ENCODE measurements at places on chromosomes 2 and 18.

- DNase-seq = no peak
Measured at GRCh38 chr18:3830604-3831003, 380.6 kb downstream of the TGIF1 start.

- DNase-seq = no peak
Measured at GRCh38 chr2:163062524-163062923, 224.0 kb upstream of the KCNH7 start.

- no peak for DNase-seq
Measured at GRCh38 chr2:220510668-220511067, 883.2 kb downstream of the SLC4A3 start.

GRCh38 chr2:178109813-178110212, 2.4 kb upstream of the RBM45 start:
- no peak for DNase-seq

- no peak for DNase-seq
Measured at GRCh38 chr2:219418155-219419011, at the start of gene DES. Gene DES (plus strand): TSS chr2:219418377. CDS start chr2:219418463, 86 bp downstream.

DNA sequence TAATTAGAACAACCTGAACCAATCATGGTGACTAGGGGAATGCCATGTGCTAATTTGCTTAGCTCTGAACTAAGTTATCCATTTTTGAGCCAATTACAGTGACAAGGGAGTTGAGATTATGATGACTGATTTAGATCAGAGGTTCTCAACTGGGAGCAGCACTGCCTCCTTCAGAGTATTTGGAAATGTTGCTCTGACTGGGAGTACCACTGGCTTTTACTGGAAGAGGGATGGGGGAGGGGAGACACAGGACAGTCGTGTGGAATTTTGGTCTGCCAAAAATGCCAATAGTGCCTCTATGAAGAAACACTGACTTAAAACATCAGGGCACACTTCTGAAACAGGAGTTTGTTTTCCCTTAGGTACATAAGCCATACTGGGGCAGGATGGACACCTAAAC, 48.1 kb upstream of the VPS54 start:
- no peak for DNase-seq

DNA sequence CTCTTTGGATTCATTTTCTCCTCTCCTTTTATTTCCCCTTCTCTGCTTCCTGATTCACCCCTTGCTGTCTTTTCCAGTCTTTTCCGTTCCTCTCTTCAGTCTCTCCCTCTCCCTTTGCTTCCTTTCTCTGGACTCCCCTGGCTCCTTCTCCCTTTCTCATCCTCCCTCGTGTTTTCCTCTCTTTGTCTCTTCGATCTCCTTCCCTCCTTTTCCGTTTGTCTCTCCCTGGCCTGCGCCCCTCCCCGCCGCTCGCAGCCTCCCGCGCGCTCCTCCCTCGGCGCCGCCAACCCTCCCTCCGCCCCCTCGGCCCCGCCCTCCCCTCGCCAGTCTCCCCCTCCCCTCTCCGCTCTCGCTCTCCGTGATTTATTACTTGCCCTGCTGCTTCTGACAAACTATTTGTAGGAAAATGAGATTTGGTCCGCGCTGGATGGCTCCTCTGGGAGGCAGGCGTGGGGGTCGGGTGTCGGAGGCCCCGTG, 46.0 kb upstream of the PAX8 start:
- DNase-seq = peak; percentile 16

- no peak for DNase-seq
Measured at GRCh38 chr2:20541294-20541640, 94.4 kb downstream of the RHOB start.

- DNase-seq = no peak
Measured at GRCh38 chr2:54209379-54209778, 46.6 kb downstream of the TSPYL6 start.

- DNase-seq = no peak
Measured at GRCh38 chr2:48733067-48733503, 22.4 kb downstream of the LHCGR start.

GRCh38 chr2:137254052-137254451, 488.7 kb downstream of the THSD7B start:
- no peak for DNase-seq

- no peak for DNase-seq
Measured at GRCh38 chr2:7034303-7034702, 117.1 kb downstream of the RNF144A start.

DNA sequence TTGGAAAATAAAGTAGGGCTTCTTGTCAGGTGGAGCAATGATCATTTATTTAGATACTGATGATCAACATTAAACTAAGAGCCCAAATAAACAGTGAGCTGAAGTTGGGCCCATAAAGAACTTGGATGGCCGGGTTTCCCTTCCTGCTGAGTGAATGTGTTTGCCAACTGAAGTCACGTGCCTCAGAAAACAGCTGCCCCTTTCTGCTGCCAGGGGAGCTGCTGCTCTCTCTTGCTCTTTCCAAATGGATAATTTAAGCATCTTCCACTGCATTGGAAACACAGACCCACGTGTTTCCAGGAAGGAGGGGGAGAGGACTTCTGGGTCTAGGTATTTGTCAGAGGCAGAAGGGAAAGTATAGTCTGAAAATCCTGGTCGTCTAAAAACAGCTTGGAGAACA, 22.9 kb upstream of the NCKAP5 start:
- no peak for DNase-seq

- no peak for DNase-seq
Measured at GRCh38 chr2:201559067-201559710, 84.1 kb downstream of the TMEM237 start.

DNA sequence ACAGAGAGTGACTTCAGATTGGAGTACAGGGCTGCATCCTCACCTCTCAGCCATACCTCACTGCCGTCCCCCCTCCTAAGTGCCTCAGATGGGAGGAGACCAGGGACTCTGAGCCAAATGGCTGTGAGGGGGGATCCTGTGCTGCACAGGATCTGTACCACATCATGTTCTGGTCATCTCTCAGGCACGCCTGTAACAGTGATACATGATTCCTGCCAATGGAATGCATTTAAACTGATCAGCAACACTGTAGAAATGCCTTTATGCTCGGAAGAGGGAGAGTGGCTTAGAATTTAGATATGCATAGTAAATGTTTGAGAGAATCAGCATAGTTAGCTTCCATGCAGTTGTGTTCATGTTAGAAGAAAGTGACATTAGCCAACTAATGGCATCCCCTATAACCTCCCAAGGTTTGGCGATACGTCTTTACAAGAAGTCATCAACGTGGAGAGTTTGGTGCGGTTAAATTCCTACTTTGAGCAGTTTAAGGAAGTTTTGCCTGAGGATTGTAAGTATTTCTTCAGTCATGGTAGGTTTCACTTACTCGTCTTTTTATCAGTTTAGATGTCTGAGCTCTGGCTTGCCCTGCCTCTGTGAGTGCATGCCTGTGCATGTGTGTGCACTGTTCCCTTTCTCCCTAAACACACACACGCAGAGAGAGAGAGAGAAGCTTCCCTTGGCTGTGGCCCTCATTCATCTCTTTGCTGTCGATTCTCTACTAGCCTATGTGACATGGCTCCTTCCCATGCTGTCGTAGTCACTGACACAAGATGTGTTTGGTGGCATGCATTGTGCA, 40.0 kb downstream of the COA5 start:
- DNase-seq = no peak

- peak; percentile 54 for DNase-seq
Measured at GRCh38 chr18:77127769-77128671, 4.6 kb downstream of the MBP start.

All from activated gamma-delta T cell treated with Interleukin-2 at 50 U/mL for 16 hours (primary cell).